Mesenteric fat pad (tissue), 1 donor: ENCODE measurements at places on chromosomes 4 and X. TPM values are rescaled to one million over a fixed set of nuclear protein-coding genes. Genes with fewer than 3 reads are reported as not detected.
A peak's percentile ranks its signal among the peaks of the same experiment; 100 is the strongest.

APLN gene
- total RNA-seq: 5.6 TPM

TSR2 gene
- total RNA-seq: 31.4 TPM

SATL1 gene
- total RNA-seq: not detected

DNA sequence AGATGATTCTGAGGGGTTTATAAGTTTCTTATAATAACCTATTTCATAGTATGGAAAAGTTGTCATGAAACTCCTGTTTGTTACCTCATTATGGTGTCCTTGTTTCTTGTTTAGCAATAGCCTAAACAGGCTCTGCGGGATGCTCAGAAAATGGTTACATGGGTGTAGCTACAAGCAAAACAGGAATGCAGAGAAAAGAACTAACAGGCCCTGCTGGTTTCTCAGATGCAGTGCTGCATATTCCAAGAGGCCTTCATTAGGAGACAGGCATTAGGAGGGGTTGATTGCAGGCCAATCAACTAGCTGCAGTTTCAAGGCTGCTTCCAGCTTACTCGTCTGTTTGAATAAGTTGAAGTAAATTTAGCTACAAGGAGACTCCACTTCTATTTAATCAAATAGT, 37.6 kb upstream of the HPGD start:
- DNase-seq: no peak

DNA sequence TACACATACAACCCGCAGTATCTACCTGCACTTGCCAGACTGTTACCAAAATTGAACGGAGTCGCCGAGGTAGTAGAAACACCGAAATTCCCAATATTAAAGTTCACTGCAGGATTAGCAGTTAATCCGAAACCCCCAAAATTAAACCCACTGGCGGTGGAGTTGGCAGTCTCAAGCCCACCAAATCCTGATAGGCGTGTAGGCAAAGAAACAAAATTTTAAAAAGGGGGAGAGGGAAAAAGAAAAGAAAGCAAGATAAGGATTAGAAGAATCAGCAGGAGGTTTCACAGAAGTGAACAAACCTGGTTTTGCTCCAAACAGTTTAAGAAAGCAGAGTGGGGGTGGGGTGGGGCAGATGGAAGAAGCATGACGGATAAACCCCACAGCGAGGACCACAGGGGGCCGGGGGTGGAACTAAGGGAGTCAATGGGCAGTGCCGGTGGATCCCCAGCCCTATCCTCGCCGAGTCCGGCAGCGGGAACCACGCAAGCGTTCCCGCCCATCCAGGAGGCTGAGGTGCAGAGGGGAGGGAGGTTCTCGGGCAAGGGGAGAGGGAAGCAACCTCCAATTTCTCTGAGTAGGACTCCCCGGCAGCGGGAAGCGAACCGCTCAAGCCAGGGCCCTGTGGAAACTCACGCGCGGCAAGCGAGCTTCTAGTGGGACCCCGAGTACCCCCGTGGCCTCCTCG, 599 bp downstream of the NUP54 start:
- DNase-seq: peak; percentile 89

DNA sequence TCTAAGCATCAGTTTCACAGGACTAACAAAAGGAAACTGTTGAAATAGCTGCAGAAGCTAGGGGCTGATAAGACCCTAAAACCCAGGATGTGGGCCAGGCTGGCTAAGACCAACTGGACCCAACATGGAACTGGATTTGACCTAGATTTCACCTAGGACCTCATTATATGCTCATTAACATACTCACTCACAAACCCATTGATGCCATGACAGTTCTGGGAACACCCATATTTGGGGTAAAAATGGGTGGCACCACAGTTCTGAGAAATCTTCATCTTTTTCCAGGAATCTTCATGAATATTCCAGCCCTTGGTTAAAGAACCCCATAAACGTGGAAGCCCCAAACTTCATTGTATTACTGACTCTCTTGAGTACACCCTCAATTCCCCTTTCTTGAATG, 41.1 kb downstream of the HSD17B13 start:
- DNase-seq: no peak

DNA sequence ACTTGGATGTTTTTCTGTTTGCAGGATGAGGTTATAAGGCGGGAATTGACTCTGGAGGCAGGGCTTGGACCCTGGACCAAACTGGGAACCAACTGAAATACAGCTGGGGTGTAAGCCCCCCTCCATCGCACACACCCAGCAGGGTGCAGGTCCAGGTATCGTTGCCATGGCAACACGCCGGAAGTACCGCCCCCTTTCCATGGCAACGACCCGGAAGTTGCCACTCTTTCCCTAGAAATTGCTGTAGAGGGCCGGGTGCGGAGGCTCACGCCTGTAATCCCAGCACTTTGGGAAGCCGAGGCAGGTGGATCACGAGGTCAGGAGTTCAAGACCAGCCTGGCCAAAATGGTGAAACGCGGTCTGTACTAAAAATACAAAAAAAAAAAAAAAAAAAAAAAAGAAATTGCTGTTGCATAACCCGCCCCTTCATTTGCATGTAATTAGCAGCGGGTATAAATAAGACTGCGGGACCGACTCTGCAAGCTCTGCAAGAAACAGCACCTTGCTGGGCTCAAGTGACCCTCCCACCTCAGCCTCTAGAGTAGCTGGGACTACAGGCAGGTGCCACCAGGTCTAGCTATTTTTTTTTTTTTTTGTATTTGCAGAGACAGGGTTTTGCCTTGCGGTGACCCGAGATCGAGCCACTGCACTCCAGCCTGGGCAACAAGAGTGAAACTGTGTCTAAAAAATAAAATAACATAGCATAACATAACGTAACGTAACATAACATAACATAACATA, 139.6 kb downstream of the CRLF2 start:
- DNase-seq: peak; percentile 41

DNA sequence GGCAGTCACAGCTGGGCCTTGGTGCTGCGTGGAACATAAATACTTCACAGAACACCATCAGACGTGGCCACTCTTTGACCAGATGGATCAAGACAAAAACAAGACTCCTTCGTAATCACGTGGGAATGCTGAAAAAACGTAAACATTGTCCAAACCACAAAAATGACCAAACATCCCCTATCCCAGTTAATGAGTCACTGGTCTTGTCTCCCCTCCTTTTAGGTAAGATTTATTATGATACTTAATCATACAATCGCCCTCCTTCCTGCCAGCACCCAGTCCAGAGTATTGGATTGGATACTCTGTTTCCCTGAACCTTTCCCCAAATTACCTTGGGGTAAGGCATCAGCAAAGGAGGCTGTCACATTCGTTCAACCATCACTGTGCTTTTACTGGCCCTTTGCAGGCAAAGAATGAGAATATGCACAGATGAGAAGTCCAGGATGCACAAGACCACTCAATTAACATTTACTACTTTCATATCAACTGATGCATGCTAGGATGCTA, 601 bp upstream of the TCEANC start:
- DNase-seq: no peak

- DNase-seq: no peak
Measured at GRCh38 chr4:24753519-24753918, 41.9 kb upstream of the SOD3 start.

GRCh38 chr4:116736756-116737155, 348.6 kb downstream of the TRAM1L1 start:
- no peak for DNase-seq

DNA sequence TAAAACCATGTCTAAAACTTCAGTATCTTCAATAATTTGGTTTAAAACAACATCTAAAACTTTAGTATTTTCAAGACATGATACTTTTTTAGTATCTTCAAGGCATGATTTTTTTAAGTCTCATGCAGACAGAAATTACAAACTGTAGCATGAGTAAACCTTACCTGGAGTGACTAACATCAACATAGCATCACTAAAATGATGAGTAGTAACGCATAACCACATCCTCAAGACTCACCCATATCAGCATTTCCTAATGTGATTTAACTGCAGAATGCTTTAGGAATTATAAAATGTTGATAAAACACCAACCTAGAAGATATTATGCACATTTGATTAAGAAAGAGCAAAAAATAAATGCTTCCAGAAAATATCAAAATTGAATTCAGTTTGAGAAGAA, 19.7 kb upstream of the EDNRA start:
- no peak for DNase-seq

- DNase-seq: no peak
Measured at GRCh38 chr4:126752126-126752525, 880.6 kb upstream of the INTU start.

DNA sequence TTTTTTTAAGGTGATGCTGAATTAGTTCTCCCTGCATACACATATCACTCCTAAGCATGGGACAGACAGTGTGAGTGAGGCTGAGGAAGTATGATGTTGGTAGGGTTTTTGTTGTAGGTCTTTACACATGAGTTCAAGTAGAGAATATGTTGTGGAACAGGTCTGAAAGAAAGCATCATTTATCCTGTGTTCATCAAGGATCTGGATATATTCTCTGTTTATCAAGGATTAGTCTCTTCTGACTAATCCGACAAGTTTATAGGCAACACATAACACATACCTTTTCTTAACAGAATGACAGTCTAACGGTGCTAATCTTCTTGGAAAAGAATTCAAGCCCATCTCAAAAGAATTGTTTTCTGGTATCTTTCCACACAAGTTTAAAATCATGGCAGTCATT, 10.5 kb downstream of the SLIT2 start:
- DNase-seq: no peak

- DNase-seq: no peak
Measured at GRCh38 chr4:15042529-15043167, 40.4 kb downstream of the CPEB2 start.

GRCh38 chrX:111270339-111270738, at the start of gene CAPN6:
Gene CAPN6 (minus strand): TSS chrX:111270483. CDS start chrX:111263936, 6,547 bp downstream.
- DNase-seq: no peak

GRCh38 chr4:22514481-22514880, 1.4 kb downstream of the ADGRA3 start:
- DNase-seq: no peak

DNA sequence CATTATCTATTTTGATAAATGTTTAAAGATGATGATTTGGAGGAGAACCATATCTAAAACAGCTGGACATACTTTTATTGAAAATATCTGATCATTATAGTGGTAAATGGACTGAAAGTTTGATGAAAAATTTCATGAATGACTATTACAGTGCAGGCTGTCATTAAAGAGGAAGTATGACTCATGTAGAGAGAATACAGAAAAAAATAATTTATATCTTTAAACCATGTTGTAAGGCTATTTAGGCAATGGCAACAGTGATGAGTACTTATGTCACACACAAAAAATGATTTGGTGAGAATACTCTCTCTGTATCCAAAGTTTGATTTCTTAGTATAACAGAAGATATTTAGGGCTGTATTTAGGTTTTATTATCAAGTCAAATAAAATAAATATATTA, 3.9 kb upstream of the GLRB start:
- DNase-seq: no peak

DNA sequence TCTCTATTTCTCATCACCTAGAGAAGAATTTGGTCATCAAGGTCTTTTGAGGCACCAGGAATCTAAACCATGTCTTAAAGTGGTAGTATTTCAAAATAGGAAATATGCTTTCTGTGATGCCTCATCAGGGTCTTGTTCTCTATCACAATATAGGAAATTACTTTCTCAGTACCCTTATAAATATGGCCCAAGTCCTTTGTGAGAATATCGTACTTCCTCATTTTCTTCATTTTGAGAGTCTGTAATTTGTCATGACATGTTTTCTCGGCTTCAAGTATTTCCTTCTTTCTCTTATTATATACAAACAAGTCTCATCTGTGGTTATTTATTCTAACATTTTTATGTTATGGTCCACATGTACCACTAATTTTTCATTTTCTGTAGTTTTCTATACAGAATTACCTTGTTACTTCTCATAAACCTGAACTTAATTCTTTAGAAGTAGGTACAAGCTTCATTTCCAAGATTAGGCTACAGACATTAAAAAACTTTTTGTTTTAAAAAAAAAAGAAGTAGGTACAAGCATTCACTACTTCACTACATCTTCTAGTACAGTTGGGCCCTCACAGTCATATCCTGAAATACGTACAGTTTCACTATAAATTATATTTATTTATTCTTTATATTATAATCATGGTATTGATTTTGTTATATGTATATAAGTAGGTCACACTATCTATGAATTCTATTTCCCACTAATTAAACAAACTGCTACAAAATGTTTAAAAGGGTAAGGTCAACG, 54.4 kb downstream of the KLHL13 start:
- no peak for DNase-seq

DNA sequence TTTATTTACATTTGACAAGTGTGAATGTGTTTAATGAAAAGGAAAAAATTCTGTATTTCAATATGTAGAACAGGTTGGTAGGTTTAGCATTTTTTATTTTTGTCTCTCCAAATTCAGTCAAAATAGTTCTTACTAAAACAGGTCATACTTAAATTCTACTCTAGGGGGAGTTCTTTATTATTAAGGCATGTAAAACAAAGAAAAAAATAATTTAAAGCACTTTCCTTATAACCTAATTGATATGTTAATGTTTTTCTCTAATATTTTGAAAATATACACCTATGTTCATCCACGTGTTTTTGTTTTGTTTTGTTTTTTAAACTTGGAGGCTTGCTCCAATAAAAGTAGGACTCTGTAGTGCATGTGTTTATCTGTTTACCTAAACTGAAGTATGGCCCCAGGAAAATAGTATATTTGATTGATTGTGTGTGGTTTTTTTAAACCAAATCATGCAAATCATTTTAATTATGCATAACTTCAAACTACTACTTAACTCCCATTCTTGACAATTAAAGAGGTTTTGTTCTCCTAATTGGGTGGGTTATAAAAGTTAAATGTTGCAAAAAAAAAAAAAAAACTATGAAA, 562.7 kb downstream of the RPA4 start:
- DNase-seq: no peak

DNA sequence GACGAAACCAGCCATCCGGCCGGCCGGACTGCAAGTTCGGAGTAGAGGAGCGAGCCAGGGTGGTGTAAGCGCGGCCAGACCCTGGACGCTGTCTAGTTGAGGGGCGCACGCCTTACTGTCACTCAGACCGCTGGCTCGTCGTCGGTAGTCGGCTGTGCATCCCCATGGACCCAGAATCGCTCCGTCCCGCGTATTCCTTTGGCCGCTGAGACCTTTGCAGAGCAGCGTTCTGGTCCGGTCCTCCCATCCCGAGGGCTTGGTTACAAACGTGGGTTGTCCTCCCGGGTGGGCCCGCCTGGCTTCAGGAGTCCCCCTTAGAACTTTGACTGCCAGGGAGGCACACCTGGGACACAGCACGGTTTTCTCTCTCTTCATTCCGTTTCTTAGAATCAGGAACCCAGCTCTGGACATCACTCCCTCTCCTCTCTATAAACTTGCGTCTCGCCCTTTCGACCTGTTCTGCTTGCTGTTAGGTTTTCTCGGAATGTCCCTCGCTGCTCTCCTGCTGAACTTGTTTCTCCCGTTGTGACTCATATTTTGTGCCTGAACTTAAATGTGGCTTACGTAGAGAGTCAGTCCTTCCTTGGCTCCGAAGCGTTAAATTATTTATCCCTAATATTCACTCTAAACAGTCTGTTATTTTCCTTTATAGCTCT, 672 bp downstream of the PGM2 start:
- no peak for DNase-seq

DNA sequence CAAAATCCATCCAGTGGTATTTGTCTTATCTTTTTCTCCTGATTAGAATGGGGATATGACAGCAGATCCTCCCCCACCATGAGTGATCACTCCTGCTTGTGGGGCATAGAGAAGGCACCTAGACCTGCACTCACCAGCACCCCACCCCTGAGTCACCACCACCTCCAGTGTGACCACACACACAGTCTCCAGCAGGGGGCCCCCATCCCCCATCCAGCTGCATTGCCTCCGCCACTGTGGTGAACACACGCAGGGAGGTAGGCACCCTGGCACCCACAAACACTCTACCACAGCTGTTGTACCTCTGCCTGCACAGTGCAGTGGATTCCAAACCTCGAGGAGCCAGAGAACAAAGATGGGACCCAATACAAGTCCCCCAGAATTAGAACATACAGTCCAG, 9.0 kb upstream of the MAGEA8 start:
- DNase-seq: no peak
